Esophagus mucosa (tissue), 1 donor: ENCODE measurements at places on chromosomes 2 and 18.

GRCh38 chr2:174748948-174749347 is 15.3 kb downstream of the CHRNA1 start:
- peak; percentile 81 for ATAC-seq

DNA sequence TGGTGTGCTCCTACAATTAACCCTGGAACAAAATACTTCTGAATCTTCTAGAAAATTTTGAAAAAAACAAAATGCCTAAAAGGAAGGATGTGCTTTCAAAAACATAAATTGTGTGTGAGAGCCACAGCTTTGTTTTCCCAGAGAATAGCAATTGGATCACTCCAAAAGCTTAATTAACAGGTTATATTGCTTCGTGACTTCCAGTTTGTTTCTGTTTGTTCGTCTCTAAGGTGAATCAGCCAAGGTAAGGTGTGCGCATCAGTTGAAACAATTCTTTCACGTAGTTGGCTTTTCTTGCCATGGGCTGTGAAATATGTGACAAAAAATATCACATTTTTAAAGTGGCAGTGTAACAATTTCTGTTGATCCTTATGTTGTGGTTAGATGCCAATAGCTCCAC is 90.3 kb upstream of the BARD1 start:
- ATAC-seq = peak; percentile 91

DNA sequence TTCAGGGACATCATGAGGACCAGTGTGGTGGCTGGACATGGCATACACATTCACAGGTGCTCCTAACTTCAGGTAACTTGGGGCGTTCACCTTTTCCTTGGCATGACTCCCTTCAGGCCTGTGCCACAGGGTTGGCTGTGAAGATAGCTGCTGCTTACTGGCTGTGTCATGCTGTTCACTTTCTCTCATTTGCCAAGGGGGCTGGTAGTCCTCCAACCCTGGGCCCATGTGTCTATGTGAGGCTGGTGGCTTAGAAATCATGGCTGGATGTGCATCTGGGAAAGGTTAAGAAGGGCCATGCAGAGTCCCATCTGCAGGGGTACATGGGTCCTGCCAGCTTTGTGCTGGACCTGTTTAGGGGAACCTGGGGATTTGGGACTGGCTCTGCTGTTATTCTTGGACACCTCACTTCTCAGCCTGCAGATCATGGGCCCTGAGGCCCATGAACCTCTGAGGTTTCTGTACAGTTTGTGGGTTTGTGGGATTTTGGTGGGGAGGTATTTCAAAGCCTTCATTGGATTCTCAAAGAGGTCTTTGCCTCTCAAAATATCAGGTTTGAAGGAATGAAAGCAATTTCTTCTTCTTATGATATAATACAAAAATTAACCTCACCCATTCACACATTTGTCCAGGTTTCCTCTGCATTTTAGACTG is 62.9 kb downstream of the FHOD3 start:
- no peak for ATAC-seq

- no peak for ATAC-seq
Observed at GRCh38 chr2:201882353-201883090, 76.2 kb downstream of the CDK15 start.

- ATAC-seq = no peak
Observed at GRCh38 chr2:82790206-82791021, 1668.7 kb downstream of the SUCLG1 start.

DNA sequence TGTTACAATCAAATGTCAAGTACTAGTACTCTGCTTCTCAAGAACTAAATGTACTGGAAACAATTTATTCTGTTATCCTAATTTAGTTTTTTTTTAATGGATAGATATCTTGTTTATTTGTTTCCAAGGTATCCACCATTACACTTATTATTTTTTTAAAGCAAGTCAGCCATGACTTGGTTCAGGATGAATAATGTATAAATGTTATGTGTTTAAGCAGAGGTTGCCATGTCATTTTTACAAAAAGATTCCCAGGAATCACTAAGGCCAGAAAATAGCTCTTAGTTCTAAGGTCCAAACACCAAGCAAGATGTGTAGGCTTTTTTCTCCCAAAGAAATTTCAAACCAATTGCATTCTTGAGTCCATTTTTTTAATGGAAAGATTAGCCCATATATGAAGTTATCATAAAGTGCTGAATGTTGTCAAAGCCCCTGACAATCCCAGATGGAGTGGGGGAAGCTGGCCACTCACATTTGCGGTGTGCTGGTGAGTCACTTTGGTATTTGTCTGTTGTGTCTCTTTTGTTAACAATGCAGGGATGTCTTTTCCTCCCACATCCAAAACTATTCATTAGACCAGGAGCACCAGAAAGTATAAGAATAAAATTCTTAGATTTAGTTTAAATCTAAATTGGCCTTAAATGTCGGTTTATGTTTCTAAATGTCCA is 158.9 kb downstream of the COL6A3 start:
- no peak for ATAC-seq

DNA sequence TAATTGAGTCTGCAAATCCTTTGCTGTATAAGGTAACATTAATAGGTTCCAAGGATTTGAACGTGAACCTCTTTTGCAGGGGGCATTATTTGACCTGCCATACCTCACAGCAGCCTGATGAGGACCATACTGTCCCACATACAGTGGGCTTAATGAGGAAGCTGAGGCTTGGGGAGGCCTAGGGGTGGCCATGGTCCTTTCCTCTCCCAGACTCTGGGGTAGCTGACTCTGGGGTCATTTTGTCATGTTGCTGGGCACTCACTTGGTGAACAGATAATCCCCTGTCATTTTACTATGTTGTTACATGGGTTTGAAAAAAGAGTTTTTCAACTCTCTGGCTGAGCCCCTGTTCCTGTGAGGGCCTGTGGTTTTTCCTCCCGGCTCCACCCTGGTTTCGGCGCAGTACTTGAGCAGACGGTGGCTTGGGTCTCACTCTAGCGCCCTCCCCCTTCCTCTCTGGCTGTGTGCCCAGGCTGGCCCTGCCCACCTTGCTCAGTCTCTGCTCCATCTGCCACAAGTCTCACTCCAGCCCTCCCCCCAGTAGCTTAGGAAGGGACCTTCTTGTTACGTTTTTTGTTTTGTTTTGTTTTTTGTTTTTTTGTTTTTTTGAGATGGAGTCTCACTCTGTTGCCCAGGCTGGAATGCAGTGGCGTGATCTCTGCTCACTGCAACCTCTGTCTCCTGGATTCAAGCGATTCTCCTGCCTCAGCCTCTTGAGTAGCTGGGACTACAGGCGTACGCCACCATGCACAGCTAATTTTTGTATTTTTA is 21.0 kb downstream of the INPP4A start:
- peak; percentile 16 for ATAC-seq

GRCh38 chr18:3514312-3515216 is 64.6 kb downstream of the TGIF1 start:
- ATAC-seq = no peak

DNA sequence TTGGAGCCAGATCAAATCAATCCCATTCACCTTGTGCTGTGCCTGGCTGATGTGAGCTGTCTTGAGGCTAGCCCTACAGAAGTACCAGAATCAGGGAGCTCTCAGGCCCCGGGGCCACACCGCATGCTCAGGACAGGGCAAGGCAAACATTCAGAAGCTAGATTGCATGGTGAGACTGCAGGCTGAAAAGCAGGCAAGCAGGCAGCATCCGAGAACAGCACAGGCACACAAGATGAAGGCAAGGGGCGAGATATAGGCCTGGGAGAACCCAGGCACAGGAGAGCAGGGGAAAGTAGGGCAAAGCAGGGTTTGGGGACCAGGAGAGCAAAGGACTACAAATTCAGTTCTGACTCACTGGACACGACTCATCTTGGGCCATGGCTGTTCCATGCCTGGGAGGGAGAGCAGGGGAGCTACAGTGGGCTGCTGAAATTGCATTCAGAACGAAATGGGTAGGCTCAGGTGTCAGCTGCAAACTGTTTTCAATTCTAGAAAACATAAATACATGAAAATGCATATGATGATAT is 59.6 kb downstream of the GALNT14 start:
- peak; percentile 25 for ATAC-seq

- ATAC-seq = no peak
Observed at GRCh38 chr2:205177546-205177945, 504.8 kb upstream of the NRP2 start.

GRCh38 chr2:214724741-214725140 is 84.7 kb downstream of the BARD1 start:
- no peak for ATAC-seq

GRCh38 chr2:202717598-202718310 is 83.0 kb downstream of the FAM117B start:
- peak; percentile 58 for ATAC-seq

GRCh38 chr2:231361701-231362554 is 33.6 kb upstream of the B3GNT7 start:
- no peak for ATAC-seq

DNA sequence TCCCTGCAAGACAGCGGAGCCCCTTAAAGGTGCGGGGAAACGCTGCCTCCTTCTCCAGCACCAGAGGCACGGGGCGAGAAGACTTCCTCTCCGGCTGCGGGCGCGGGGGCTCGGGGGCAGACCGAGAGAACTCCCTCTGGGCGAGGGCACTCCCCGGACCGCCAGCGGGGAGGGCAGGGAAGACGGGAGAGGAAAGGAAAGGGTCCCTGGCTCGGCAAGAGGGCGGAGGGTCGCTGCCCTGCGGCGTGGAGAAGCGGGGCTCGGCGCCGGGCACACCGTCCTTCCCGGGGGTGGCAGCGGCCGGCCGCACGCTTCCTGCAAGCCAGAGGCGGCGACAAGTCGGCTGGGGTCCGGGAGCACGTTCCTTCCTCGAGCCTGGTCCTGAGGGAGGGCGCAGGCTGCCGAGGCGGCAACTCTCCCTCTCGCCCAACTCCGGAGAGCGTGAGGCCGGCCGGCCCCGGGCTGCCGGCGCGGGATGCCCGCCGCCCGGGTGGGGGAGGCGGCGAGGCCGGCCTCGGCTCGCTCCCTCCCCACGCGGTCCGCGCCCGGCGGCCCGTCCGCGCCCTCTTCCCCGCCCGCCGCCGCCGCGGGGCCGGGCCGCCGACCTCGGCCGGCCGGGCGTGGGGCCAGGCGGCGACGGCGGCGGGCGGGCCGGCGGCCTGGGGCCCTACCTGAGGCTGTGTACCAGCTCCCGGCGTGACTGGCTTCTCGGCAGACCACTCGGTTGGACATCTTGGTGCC is 1.1 kb downstream of the MEMO1 start:
- peak; percentile 16 for ATAC-seq

- no peak for ATAC-seq
Observed at GRCh38 chr2:106745468-106745867, 140.5 kb downstream of the ST6GAL2 start.

DNA sequence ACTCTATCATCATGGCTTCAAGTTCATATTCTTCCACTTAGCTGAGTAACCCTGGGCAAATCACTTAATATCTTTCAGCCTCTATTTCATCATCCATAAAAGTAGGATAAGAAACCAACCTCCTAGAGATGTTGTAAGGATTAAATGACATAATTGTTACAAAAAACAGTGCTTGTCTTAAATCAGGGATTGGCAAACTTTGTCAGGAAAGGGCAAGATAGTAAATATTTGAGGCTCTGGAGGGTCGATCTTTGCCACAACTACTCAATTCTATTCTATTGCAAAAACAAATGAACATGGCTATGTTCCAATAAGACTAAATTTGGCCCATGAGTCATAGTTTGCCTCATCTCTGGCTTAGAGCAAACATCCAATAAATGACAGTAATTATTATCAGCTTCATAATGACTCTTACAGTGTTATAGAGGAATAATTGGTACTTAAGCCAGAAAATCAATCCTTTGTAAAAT is 184.7 kb downstream of the SATB2 start:
- no peak for ATAC-seq

DNA sequence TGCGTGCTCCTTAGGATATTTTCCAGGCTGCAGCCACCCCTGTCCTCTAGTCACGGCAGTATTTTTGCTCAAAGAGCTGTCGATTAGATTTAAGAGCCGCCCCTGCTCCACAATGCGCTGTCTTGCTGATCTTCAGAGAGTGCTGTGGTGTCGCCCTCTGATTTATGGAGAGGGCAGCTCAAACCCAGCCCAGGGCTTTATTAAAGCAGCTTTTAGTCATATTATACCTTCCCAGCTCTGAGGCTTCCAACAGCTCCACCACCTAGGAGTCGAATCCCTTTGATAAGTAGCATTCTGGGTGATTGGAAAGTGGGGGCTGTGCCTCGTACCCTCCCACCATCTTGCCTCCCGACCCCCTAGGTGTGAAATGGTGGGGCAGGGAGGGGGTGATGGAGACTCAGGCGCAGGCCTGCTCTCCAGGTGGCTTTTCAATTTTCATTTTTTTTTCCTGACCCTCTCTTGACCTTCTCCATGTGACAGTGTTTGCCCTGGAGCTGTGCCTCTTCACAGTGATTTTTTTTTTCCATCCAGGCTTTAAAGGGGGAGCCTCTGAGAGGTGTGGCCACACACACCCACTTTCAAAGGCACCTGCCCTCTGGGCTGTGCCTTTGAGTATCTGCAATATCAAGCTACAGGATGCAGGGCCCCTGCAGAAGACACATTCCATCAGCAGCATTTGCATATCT is 53.1 kb upstream of the NRP2 start:
- peak; percentile 33 for ATAC-seq

GRCh38 chr2:171084128-171084527 is 76.6 kb downstream of the TLK1 start:
- ATAC-seq = no peak

GRCh38 chr2:37857575-37858399 is 67.3 kb upstream of the RMDN2 start:
- ATAC-seq = no peak

DNA sequence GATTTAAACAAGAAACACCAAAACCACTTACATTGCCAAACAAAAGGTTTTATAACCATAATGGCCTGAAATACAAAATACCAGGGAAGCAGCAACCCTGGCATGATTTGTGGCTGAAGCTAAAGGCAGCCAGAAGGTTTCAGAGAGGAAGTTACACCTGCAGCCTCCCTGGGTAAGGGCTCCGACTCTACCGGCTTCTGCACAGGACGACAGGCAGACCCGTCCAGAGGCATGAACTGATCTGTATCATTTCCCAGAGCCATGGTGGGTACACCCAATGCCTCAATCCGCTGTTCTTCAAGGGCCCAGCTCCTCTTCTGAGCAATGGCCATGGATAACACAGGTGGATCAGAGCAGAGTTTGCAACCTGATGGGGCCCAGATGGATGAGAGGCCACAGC is 71.6 kb downstream of the PXDN start:
- ATAC-seq = no peak

DNA sequence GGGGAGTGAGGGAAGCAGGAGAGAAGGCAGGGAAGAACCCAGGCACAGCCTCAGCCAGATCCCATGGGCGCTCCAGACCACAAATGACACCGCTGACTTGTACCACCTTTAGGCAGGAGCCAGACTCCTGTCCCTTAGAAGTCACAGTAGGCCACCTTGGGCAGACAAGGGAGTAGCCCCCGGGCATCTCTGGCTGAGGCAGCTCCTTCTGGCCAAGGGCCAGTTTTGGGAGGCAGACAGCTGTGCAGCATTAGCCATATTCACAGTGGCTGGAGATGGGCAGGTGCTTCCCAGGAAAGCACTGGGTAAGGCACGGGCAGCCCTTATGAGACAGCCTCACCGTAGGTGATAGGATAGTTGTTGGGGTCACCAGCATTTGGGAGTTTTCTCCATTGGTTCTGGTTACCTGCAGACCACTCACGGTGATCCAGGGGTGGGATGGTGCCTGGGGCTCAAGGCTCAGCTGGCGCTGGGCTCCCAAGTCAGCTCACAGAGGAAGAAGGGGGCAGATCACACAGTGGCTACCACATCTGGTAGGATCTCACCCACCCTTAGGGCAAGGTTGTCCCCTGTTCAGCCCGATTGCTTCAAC is 2.1 kb downstream of the ASTL start:
- no peak for ATAC-seq

- no peak for ATAC-seq
Observed at GRCh38 chr2:74760875-74761630, 72.9 kb upstream of the HK2 start.
